CD14-positive monocyte (primary cell): ENCODE measurements at places on chromosomes 5 and 9. TPM values are rescaled to one million over a fixed set of nuclear protein-coding genes. Genes with fewer than 3 reads are reported as not detected.
A peak's percentile ranks its signal among the peaks of the same experiment; 100 is the strongest.

The CKS2 gene
- polyA plus RNA-seq: 14.5 TPM

The MCTP1 gene
- 55.5 TPM for polyA plus RNA-seq

DNA sequence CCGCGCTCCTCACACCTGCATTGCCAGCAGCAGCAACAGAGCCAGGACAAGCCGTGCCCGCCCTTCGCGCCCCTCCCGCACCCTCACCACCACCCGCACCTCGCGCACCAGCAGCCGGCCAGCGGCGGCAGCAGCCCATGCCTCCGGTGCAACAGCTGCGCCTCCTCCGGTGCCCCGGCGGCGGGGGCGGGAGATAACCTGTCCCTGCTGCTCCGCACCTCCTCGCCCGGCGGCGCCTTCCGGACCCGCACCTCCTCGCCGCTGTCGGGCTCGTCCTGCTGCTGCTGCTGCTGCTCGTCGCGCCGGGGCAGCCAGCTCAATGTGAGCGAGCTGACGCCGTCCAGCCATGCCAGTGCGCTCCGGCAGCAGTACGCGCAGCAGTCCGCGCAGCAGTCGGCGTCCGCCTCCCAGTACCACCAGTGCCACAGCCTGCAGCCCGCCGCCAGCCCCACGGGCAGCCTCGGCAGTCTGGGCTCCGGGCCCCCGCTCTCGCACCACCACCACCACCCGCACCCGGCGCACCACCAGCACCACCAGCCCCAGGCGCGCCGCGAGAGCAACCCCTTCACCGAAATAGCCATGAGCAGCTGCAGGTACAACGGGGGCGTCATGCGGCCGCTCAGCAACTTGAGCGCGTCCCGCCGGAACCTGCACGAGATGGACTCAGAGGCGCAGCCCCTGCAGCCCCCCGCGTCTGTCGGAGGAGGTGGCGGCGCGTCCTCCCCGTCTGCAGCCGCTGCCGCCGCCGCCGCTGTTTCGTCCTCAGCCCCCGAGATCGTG lies 517 bp downstream of the KCNN2 start:
- no peak for DNase-seq

- peak; percentile 38 for DNase-seq
These were observed 560.3 kb upstream of the KLF4 start for GRCh38 chr9:108049671-108050494.

DNA sequence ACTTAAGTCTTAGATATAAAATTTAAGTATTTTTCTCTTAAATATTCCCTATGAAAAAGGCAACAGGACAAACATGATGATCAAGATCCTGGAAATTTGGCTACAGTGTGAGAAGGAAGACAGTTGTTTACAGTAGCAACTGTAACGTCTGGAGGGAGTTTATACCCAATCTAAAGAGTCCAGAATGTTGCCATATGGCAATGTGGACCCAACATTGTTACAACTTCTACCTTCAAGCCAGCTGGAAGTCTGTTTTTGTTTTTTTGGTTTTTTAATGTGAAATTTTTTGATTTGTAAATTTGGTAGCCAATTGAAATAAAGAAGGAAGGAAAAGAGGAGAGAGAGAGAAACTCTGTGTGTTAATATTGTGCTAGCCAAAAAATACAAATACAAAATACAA lies 233.4 kb downstream of the CHSY3 start:
- no peak for DNase-seq

DNA sequence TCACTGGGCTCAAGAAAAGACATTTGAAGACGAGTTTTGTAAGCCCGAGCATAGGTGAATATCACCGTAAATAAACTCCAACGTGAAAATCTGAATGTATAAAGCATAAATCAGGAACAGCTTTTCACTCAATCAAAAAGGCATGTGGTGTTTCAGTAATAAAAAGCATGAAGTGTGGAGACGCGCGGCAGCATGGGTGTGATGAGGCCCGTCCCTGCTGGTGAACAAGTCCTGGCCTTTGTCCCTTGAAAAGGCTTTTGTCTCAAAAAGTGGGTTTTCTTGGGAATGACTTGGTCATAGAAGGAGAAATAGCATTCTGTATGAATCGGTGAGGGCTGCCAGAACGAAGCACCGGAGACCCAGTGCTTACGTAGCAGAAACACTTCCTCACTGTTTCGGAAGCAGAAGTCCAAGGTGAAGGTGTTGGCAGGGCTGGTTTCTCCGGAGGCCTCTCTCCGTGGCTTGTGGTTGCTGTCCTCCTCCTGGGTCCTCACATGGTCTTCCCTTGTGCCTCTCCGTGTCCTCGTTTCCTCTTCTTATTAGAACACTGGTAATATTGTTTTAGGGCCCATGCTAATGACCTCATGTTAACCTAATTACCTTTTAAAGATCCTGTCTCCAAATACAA lies 24.9 kb downstream of the ROPN1L start:
- peak; percentile 19 for DNase-seq

DNA sequence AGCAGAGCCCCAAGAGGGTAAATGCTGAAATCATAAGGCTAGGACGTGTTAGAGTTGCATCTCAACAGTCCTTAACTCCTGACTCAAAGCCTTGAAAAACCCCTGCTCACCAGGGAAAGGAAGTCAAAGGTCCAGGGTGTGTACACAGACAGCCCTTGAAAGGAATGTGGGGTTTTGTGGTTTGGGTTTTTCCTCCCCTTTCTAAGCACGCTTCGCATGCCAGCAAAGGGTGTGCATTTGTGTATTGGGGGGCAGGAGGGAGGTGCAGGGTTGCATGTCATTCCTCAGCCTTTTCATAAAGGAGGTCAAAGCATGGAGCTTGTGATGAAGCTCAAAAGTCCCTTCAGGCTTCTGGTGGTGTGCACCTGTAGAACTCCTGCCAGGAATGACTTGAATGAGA lies 17.3 kb upstream of the XPA start:
- no peak for DNase-seq

- DNase-seq: peak; percentile 63
These were observed 122.7 kb downstream of the ST8SIA4 start for GRCh38 chr5:100780376-100780870.
